AG20443 (cell line): ENCODE measurements at places on chromosomes 4 and X.
A peak's percentile ranks its signal among the peaks of the same experiment; 100 is the strongest.

GRCh38 chr4:40173470-40173875 lies 23.4 kb upstream of the RHOH start:
- DNase-seq, result no peak

DNA sequence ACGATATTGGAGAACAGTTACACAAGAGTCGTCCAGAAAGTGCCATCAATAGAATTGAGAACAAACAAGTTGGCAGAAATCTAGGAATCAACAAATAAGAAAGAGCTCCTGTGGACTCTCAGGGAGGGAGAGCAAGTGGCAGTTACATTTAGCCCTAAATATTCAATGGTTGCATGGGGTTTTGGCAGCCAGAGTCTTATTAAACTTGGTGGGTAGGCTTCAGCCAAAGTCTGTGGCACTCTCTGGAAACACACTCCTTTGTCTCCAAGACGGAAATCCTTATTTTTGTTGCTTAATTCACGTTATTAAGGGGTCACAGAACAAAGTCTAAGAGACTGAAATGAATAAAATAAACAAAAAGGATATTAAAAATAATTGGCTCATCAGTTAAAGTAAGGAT lies 742.2 kb upstream of the ATOH1 start:
- DNase-seq, result no peak

DNA sequence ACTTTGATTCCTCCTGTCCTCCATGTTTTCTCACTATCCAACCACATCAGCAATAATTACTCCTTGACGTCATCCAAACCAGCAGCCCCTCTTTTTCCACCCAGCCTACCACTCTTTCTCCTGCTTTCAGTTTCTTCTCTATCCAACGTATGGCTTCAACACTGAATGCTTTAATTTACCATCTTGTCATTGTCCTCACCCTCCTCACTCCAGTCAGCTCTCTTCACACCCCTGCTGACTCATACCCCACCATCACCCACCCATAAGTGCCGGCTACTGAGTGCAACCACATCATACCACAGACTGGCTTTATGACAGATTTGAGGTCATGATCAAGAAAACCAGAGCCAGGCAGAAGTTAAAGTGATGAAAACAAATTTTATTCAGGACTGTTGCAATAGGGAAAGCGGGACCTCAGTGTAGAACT lies 9.8 kb upstream of the ANXA5 start:
- DNase-seq, result peak; percentile 75

DNA sequence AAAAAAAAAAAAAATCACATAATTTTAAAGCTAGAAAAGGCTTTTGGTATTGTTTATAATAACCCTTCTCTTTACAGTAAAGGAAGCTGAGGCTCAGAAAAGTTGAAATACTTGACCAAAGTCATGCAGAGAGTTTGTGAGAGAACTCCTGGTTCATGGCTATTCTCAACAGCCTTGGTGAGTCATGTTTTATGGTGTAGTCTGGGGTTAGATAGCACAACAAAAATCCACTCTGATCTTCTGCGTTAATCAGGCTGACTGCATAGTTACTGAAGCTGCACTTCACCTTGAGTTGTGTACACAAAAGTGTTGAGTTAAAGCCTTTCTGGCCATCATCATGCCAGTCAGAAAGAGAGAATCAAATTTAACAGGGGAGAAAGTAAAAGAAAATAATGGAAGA lies 19.3 kb upstream of the SFRP2 start:
- no peak for DNase-seq

DNA sequence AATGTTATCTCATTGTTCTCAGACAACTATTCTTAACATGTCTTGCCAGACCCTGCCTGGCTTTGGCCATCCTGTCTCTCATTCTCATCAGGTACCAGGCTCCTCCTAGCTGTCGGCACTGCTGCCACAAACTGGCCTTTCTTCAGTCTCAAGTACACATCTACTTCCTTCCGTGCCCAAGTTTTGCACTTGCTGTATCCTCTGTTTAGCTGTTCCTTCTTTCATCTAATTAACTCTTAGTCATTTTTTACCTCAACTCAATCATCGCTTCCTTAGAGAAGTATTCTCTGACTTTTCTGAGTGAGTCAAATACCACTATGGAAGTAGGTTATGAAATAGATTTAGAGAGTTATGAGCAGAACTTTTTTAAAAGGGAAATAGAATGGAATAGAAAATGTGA lies 19.7 kb downstream of the CXCL3 start:
- DNase-seq, result no peak

- peak; percentile 42 for DNase-seq
Measured at GRCh38 chr4:172202480-172203076, 389.4 kb downstream of the GALNTL6 start.

- no peak for DNase-seq
Measured at GRCh38 chrX:7987160-7988012, 60.2 kb upstream of the PNPLA4 start.

DNA sequence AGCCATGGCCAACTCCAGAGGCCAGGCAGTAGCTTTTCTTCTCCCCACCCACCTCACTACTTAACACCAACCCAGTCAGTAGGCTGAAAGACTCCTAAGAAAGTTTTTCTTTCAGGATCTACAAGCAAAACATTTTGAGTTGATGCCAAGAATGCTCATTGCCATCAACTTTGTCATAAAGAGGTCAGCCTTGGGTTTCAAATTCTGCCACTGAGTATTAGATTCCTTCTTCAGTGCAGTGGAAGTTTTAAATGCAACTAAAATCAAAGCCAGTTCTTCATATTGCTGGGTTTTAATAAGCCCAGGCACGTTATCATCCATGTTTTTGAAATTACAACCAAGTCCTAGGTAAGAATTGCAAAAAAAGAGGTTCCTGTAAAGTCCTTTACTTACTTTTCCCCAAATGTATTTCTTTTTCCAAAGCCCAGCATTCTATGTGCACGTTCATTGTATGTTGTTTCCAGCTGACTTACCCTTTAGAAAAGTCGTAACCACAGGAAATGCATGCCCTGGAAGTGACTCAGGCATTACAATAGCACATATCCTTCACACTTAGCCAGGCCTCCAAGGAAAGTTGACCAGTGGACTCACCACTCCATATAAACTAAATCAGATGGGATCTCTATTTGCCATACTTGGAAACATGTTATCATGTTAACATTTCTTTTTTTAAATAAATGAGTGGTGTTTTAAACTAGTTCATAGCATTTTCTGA lies 229.9 kb downstream of the SOX3 start:
- DNase-seq, result peak; percentile 41

- no peak for DNase-seq
Measured at GRCh38 chr4:101515566-101515965, 168.2 kb upstream of the PPP3CA start.

GRCh38 chr4:66855956-66856355 lies 689.3 kb downstream of the CENPC start:
- no peak for DNase-seq

- no peak for DNase-seq
Measured at GRCh38 chr4:47519239-47519883, 34.3 kb downstream of the ATP10D start.

DNA sequence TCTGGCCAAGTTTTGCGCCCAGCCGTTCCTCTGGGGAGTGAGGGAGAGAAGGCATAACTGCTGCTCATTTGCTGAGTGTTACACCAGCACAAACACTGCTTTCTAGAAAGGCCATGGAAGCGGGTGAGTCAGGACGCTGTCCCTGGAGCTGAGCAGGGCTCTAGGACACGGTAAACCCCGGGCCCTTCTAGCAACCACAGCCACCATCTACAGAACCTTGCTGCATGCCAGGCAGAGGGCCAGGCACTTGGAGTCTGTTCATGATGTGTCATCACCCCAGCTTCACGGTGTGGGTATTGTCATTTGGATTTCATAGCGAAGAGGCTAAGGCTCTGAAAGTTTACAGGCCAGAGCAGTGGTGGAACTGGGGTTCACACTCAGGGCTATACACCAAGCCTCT lies 31.8 kb upstream of the C4orf50 start:
- DNase-seq, result no peak

GRCh38 chrX:124030520-124030919 lies 69.0 kb downstream of the STAG2 start:
- no peak for DNase-seq

GRCh38 chr4:118983831-118984230 lies 95.2 kb downstream of the SYNPO2 start:
- DNase-seq, result no peak

- no peak for DNase-seq
Measured at GRCh38 chrX:7062903-7063302, 84.6 kb upstream of the STS start.

GRCh38 chr4:48195374-48195773 lies 61.3 kb upstream of the TXK start:
- DNase-seq, result no peak

- peak; percentile 70 for DNase-seq
Measured at GRCh38 chr4:118834960-118835569, 861 bp downstream of the SEC24D start.

GRCh38 chr4:106287353-106287969 lies 28.5 kb downstream of the TBCK start:
- peak; percentile 52 for DNase-seq

- no peak for DNase-seq
Measured at GRCh38 chr4:41748571-41749475, at the start of gene PHOX2B. Gene PHOX2B (minus strand): TSS chr4:41748725. CDS start chr4:41748610, 115 bp downstream.

DNA sequence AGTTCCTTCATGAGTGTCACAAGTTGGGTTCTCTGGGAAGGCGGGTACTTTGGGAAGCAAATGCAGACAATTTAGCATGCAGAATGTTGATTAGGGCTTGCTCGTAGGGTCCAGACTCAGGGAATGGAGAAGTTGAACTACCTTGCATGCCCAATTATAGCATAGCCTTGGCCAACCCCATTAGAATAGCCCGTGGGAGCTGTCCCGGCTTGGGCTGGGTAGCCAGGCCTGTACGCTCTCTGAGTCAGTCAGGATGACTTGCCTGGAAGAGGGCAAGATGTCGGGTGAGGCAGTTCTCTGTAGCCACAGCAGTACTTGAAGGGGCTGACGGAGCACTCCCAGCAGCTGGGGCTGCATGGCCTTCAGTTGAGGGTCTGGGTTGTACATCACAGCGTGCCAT lies 19.5 kb downstream of the KIAA0232 start:
- DNase-seq, result no peak

DNA sequence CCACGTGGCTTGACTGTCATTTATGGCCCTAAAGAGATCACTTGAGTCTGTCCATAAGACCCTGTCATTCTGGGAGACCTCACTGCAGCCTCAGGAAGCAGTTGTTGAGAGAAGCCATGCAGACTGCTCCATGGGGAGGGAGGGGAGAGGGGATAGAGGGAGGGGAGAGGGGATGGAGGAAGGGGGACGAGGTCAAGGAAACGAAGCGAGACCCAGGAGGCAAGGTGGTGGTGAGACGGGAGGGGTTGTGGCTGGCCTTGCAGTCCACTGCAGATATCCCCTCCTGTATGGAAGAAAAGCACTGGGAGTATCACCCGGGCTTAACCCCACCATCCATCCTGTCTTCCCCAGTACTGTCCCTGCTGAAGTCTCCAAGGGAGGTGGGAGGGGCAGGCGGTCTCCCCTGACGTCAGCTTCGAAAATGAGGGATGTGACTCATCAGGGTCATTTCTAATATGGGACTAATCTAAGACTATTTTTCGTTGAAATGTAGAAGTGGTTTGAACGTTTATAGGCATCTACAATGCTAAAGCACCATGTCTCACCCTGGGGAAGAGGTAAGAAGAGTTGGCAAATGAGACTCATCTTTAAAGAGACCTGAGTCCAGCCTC lies 5.6 kb downstream of the TMEM255A start:
- DNase-seq, result no peak

GRCh38 chr4:4618847-4619246 lies 77.0 kb upstream of the STX18 start:
- no peak for DNase-seq

DNA sequence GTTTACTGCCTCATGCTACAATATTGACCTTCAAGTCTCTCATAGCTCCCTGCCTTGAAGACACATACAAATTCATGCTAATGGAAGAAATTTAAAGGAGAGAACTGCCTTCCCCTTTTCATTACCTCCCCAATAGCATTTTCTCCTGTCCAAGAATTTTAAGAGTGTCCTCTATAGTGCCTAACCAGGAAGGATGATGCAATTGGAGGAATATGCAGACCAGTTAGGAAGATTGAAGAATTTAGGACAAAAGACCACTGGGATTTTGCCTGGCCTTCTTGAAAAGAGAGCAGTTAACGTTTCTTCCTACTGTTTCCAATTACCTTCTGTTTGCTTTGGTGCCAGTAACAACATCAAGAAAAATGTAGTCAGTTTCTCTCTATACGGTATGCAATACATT lies 443.9 kb downstream of the INPP4B start:
- no peak for DNase-seq

GRCh38 chrX:69101683-69102251 lies 63.5 kb downstream of the PJA1 start:
- DNase-seq, result no peak

GRCh38 chrX:37976153-37976552 lies 30.2 kb upstream of the SYTL5 start:
- DNase-seq, result no peak

GRCh38 chr4:88027611-88028608 lies 20.5 kb downstream of the PKD2 start:
- DNase-seq, result peak; percentile 82

DNA sequence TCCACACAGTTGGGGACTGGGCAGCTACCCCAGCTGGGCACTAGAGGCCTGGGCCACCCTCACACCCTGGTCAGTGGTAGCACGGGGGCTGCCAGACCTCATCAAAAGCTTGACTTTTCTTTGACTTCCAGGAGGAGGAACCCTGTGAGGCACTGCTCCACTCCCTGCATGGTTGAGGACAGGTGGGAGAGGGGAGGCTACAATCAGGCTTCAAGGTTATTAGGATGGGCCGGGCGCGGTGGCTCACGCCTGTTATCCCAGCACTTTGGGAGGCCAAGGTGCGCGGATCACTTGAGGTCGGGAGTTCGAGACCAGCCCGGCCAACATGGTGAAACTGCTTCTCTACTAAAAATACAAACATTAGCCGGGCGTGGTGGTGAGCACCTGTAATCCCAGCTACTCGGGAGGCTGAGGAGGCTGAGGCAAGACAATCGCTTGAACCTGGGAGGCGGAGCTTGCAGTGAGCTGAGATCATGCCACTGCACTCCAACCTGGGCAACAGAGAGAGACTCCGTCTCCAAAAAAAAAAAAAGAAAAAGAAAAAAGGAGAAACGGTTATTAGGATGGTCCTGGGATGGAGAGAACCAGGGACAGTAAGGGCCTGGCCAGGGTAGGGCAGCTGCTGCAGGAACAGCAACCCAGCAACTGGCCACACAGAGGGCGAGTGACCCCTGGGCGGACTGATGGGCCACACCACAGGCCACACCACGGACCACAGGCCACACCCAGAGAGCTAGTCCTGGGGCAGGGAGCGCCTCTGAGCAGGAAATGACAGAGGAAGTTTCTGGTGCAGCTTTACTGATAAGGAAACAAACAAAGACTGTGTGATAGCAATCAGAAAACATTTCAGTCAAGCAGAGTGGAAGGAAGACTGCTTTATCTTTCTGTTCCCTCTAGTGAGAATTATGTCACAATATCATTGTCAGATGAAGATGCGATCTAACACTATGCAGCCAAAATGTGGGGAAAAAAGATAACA lies 20.5 kb upstream of the OPN1LW start:
- DNase-seq, result no peak
